ENCODE measurements at places on chromosomes 12 and 14. TPM values are rescaled to one million over a fixed set of nuclear protein-coding genes. Genes with fewer than 3 reads are reported as not detected.

GRCh38 chr12:81245907-81246570 is 168.2 kb downstream of the ACSS3 start:
- peak; percentile 27 for DNase-seq

GRCh38 chr12:114662512-114663177 is 21.3 kb downstream of the TBX3 start:
- DNase-seq = peak; percentile 78

DNA sequence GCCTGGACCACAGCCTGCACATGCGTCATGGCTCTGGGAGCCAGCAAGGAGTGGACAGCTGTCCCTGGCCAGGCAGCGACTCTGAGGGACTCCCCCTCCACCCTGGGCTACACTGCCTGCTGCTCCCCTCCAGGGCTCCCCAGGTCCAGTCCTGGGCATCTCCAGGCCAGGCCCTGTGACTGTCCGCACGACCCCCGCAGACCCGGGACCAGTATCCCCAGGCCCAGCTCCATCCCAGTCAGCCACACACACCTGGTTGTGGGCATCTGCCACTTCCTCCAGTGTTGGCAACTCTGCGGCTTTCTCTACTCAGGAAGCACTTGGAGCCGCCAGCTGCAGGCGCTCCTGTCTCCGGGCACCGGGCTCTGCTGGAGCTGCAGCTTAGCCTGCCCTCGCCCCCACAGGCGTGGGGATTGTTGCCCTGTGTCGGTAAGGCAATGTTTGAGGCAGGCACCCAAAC is 2.4 kb downstream of the ULK1 start:
- no peak for DNase-seq

DNA sequence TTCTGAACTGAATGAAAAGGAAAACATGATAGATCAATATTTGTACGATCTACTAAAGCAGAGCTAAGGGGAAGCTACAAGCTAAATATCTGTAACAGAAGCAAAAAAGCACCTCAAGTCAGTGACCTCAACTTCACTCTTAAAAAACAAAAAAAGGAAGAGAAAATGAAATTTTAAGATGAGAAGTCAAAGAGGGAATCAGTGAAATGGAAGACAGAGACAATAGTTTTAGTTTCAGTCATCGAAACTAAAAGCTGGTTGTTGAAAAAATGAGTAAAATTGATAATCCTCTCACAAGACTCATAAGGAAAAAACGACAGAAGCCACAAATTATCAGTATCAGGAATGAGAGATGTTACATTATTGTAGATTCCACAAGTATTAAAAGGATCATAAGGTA is 11.9 kb upstream of the SLC2A13 start:
- no peak for DNase-seq

GRCh38 chr12:63897931-63898330 is 53.4 kb downstream of the SRGAP1 start:
- no peak for DNase-seq

GRCh38 chr12:29428633-29429032 is 47.7 kb upstream of the ERGIC2 start:
- DNase-seq = no peak

- DNase-seq = no peak
These were observed 445.6 kb downstream of the ADAMTS20 start for GRCh38 chr12:43106355-43106754.

HOXC4 gene
- not detected for total RNA-seq

HOXC10 gene
- not detected for total RNA-seq

EFS gene
- total RNA-seq = 74.3 TPM

All from neural progenitor cell (in vitro differentiated cells).